ENCODE measurements at places on chromosomes 1 and 21.

- no peak for DNase-seq
These were observed 4.1 kb downstream of the CEP104 start for GRCh38 chr1:3852711-3853485.

- DNase-seq = no peak
These were observed 1.6 kb downstream of the RPF1 start for GRCh38 chr1:84480650-84481049.

- DNase-seq = no peak
These were observed 58.5 kb downstream of the FOXO6 start for GRCh38 chr1:41419584-41420295.

- no peak for DNase-seq
These were observed 83.3 kb downstream of the MAP3K7CL start for GRCh38 chr21:29213513-29214385.

- no peak for DNase-seq
These were observed 1.1 kb downstream of the LAMB3 start for GRCh38 chr1:209651138-209651587.

DNA sequence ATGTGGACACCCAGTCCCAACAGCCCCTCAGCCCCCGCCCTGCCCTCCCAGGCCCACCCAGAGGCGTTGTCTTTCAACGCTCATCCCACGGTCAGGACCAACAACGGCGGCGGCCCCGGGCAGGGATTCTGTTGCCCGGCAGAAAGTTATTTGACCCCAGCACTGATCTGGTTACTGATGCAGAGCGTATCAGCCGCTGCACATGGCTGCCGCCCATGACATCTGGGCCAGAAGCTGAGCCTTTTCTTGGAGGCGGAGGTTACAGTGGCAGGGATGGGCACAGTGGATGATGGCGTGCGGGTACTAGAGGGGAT is 127.1 kb upstream of the ARHGEF16 start:
- no peak for DNase-seq

DNA sequence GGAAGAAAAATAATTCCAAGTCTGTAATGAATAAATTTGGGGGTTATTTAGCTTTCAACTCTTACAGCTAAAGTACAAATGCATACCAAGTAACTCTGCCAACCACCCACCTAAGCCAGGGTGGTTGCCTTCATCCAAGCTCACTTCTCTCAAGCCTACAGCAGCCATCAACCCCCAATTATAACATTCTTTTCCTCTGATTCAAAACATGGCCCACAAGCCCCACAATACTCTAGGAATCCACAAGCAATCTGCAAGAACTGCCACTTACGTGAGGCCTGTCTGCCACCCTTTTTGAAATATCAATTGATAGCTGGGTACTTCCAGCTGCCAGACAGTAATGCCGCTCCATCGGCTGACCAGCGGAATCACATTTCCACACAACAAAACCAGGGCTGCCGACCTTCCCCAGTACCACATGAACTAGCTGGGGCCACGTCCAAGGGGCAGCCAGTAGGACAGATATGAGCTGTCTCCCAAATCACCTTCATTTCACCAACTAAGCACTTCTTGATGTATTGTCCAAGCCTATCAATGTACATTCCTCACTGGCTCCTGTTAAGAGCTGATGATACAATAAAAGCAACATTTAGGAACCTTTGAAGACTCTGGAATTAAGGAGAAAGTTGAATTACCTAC is 3.2 kb downstream of the LBR start:
- no peak for DNase-seq

DNA sequence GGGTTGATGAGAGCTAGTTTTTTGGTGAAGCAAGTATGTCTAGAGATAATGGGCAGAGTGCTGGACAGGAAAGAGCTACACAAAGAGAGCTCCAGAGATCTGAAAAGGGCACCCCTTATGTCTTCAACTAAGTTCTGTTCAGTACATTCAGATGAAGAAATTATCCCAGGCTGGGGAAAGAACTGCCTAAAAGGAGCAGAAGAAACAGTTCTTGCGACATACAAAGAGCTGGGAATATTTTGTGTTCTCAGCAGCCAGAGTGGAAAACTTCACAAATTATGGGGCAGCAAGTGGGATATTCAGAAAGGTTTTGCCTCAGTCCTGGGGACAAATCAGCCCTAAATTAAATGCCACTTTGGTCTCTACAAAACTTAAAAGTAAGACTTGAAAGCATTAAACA is 17.4 kb upstream of the CCN1 start:
- no peak for DNase-seq

GRCh38 chr1:107879346-107879745 is 85.6 kb downstream of the VAV3 start:
- DNase-seq = no peak

DNA sequence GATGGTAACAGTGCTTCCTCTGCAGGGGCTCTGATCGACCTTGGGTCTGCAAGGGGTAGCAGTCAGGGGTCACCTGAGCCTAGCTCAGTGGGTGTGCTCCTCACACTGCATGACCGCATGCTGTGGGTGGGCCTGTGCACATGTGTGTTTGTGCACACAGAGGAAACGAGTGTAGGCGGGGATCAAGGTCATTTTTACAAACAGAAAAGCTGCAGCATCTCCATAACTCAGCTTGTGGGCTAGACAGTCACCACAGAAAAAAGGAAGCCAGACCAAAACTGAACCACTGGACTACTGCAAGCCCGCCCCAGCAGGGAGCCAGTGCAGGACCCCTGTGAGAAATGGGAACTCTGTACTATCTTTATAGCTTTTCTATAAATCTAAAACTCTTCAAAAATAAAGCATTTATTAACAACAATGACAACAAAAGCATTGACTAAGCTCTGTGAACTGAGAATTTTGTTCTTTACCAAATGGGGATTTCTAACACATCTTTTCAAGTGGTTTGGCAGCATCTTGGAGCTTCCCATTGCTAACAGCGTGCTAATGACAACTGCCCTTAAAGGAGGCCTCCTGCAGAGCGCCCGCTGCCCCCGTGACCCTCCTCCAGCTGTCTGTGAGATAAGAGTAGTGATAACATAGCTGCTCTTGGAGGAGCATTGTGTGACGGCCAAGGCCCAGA is 19.9 kb upstream of the NEK2 start:
- no peak for DNase-seq

Measured in stimulated activated CD8-positive, alpha-beta memory T cell treated with anti-CD3 and anti-CD28 coated beads, Interleukin-4, amount 100 ng/mL, for 4 hours (primary cell).